Astrocyte of the hippocampus (primary cell): ENCODE measurements at places on chromosomes 12 and 14.

GRCh38 chr14:23566778-23567185 is 809 bp downstream of the AP1G2 start:
- peak; percentile 36 for DNase-seq

- DNase-seq = no peak
Observed at GRCh38 chr14:61575126-61575525, 120.2 kb upstream of the HIF1A start.

- DNase-seq = no peak
Observed at GRCh38 chr12:22310275-22310674, 24.2 kb downstream of the ST8SIA1 start.

DNA sequence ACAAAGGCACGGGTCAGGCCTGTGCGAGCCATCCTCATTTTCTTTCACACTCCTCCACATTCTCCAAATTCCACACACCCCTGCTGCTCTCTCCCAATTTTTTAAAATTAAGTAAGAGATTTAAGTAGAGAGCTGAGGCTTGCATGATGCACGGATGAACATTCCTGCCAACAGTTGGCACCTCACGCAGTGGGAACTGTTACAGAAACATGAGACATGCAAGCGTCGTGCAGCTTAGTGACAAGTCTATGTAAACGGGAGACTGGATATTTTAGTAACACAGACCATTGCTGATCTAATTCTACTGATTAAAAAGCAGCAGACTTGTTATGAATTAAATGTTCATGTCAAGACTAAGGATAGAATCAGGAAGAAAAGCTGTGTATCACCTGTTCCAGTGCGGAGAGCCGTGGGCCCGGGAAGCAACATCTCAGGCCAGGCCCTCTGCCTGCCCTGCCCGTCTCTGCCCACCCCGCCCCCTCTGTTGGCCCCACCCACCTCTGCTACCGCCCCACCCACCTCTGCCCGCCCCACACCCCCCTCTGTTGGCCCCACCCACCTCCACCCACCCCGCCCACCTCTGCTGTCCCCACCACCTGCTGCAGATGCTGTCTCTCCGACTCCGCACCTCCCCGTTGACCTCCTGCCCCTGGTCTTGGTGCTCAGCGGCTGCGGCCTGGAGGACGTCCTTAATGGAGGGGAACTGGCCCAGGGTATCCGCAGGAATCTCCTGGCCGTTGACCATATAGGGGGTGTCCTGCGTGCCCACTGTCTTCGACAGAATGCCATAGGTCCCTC is 21.2 kb downstream of the GOLGA3 start:
- no peak for DNase-seq

- DNase-seq = no peak
Observed at GRCh38 chr12:104154806-104155205, 16.8 kb upstream of the NFYB start.

DNA sequence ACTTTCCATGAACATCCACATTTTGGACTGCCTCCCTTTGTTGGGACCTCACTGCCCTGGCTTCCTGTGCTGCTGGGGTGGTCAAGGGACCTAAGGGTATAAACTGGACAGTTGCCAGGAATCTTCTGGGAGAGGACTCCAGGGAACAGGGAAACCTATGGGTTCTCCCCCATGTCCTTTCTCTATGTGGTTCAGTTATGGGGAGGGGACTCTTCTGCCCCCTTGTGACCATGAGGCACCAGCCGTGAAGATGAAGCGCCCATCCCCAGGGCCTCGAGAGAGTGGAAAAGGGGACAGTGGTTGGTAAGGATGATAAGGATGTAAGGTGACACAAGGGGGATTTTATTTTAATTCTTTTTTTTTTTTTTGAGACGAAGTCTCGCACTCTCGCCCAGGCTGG is 177.0 kb upstream of the TMEM132C start:
- no peak for DNase-seq

- DNase-seq = no peak
Observed at GRCh38 chr14:21075719-21076437, 5.8 kb downstream of the ARHGEF40 start.

- no peak for DNase-seq
Observed at GRCh38 chr12:123104809-123105208, 46.1 kb downstream of the PITPNM2 start.

DNA sequence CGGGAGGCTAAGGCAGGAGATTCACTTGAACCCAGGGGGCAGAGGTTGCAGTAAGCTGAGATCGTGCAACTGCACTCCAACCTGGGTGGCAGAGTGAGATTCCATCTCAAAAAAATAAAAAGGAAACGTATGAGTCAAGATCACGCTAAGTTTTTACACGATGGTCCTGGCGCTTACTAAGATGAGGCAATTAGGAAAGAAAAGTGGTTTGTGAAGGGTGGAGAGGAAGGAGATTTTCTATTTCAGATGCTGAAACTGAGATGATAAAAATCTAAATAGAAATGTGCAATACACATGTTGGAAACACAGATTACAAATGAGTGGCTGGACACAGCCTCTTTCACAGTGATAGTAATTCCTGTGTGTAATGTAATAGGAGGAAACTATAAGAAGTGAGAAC is 63.2 kb downstream of the KDM5A start:
- DNase-seq = no peak

DNA sequence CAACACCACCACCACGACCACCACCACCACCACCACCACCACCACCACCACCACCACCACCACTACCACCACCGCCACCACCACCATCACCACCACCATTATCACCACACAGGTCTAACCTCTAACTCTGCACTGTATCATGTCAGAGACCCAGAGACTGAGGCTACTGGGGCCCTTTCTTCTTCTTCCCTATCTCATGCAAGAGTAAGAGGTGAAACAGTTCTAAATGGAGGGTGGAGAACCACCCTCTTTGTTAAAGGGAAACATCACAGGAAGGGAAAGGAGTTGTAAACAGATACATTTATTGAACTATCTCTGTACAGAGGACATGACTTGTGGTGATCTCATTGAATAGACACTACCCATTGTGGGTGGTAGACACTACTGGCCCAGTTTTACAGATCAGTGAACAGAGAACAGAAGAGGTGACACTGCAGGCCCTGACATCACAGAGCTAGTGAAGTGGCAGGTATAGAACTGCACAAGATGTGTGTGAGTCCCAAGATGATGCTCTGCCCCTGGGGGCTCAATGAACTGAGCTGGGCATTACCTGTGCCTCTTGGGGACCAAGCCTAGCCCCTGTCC is 91.6 kb downstream of the FOXN3 start:
- no peak for DNase-seq

- no peak for DNase-seq
Observed at GRCh38 chr14:58713677-58714076, 75.9 kb downstream of the DACT1 start.

- no peak for DNase-seq
Observed at GRCh38 chr14:60925286-60925685, 55.6 kb downstream of the TRMT5 start.

- DNase-seq = no peak
Observed at GRCh38 chr12:39621670-39622069, 2.1 kb upstream of the ABCD2 start.

DNA sequence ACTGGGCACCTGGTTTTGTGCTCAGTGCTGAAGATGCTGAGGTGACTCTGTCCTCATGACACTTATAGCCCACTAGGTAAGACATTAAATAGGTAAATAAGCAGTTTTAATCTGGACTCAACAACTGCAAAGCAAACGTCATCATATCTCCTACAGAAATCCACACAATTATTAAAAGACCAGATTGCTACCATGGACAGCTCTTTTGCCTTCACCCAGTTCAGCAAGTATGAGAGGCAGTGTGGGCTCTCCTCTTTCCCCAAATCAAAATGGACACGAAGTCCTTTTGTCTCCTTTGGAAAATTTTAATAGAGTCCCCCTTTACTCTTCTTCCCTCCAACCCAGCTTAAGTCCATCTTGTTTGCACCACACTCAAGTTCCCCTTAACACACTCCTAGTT is 171.1 kb downstream of the RPAP3 start:
- DNase-seq = peak; percentile 47

- DNase-seq = peak; percentile 35
Observed at GRCh38 chr12:126093908-126094307, 1028.7 kb downstream of the AACS start.

GRCh38 chr14:32560209-32560857 is 231.2 kb downstream of the AKAP6 start:
- peak; percentile 88 for DNase-seq
